ENCODE measurements at places on chromosomes 11 and 22.

DNA sequence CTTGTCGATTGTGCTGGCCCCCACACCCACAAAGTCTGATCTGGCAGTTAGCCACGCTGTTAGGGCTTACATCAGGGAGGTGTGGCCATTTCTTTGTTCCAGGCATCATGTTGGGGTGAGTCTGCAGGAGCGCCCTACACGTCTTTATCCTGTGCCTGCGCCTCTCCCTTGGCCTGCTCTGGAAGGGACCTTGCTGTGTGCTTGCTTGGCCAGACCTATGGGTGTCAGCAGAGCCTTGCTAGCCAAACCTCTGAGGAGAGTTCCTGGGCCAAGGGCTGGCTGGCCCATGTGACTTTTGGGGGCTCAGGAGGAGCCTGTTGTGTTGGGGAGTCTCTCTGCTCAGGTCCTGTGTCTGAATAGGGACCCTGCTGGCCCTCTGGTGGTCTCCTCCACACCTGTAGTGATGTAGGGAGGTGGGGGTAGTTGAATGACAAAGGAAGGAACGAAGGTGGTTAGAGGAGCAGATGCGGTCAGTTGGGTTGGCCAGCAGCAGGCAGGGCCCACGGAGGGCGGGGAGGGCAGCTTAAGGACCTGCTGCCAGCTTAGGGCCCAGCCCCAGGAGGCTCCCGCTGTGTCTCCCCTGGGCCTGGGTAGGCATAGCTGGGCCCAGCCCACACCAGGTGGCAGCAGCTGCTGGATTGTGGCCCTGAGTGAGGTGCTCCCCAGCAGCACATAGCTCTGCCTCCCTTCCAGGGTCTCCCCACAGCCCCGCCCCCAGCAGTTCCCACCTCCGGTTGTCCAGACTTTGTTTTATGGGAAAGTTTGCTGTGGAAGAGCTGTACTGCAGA lies 7.9 kb downstream of the PPIL2 start:
- no peak for DNase-seq

DNA sequence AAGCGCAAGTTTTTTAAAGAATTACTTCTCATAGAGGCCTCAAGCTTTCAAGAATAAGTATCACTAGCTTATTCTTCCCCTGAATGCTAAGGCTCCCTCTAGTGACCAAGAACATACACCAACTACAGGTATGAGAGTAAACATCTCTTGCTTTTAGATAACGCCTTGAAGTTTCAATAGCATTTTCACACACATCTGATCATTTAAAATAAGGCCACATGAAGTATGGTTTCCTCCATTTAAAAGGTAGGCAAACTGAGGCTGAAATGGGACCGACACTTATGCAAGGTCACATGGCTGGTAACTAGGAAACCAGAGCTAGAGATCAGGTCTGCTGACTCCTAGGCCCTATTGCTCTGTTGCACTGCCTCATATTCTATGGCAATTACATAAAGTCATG lies 66.5 kb downstream of the CCDC34 start:
- peak; percentile 77 for DNase-seq

DNA sequence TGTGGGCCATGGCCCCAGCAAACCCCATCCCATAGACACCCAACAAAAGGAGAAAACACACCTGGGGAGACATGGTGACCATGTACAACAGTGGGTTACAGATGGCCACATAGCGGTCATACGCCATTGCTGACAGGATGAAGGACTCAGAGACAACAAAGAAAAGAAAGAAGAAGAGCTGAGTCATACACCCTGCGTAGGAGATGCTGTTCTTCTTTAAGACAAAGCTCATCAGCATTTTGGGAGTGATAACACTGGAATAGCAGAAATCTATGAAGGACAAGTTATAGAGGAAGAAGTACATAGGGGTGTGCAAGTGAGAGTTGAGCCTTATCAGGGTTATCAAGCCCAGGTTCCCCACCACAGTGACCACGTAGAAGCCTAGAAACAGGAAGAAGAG lies 4.9 kb downstream of the OR8B8 start:
- DNase-seq: no peak

GRCh38 chr11:105466582-105467228 lies 143.2 kb upstream of the GRIA4 start:
- DNase-seq: peak; percentile 75

DNA sequence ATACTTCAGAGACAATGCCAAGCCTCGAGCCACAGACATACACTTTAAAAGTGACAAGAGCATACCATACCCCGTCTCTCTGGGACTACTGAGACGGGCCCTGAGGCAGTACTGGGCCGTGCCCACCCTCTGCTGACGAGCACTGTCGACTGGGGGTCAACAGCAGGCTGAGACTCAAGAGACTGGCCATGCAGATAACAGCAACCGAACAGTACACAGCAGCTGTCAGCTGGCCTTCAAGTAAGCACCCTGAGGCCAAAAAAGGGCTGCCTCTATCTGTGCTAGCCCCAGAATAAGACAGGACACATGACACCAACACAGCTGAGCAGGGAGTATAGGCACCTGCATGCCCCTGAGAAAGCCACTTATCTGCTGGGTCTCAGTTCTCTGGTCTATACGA lies 18.9 kb upstream of the TMEM121B start:
- DNase-seq: no peak

- peak; percentile 40 for DNase-seq
These were observed 94.7 kb upstream of the RASSF10 start for GRCh38 chr11:12914400-12914912.

DNA sequence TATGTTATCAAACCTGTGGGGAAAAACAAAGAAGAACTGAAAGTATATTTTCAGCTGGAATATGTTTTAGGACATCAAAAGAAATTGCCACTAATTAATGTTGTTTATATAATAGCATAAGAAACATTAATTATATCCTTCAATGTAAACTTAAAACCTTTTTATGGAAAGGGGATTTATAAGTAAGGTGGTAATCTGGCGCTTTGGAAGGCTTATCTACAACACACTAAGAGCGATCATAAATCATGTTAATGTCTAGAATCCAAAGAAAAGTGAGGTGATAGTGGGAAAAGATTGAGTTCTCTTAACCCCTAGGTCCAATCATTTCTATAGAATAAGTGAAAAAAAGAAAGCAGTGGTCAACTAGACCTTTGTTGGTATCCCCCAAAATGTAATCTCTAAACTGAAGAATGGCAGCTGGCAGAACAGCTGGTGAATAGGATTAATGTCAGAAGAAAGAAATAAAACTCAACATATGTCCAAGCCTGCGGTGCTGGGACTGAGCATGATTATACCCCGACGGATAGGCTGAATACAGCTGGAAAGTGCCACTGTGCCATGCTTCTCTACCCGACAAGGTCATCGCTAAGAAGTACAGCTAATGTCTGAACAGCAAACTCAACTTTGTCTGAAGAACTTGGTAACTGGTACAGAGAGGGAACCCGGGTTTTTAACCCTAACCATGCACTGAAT lies 64.0 kb downstream of the SOX6 start:
- DNase-seq: no peak

GRCh38 chr22:46935506-46936377 lies 173.3 kb downstream of the TBC1D22A start:
- DNase-seq: peak; percentile 8

DNA sequence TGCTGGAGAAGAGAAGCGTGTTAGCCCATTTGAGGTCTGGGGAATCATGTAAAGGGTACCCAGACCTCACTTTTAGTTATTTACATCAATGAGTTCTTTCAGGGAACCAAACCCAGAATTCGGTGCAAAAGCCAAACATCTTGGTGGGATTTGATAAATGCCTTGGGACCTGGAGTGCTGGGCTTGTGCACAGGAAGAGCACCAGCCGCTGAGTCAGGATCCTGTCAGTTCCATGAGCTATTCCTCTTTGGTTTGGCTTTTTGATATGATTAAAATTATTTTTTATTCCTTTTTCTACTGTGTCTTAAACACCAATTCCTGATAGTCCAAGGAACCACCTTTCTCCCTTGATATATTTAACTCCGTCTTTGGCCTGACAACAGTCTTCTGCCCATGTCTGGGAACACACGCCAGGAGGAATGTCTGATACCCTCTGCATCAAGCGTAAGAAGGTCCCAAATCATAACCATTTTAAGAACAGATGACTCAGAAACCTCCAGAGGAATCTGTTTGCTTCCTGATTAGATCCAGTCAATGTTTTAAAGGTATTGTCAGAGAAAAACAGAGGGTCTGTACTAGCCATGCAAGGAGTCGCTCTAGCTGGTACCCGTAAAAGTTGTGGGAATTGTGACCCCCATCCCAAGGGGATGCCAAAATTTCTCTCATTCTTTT lies 65.2 kb downstream of the ALX4 start:
- DNase-seq: peak; percentile 75

GRCh38 chr11:28833169-28833568 lies 725.0 kb downstream of the METTL15 start:
- no peak for DNase-seq

GRCh38 chr11:111571829-111572501 lies 30.3 kb upstream of the SIK2 start:
- peak; percentile 56 for DNase-seq

GRCh38 chr11:74154620-74155281 lies 16.1 kb downstream of the C2CD3 start:
- DNase-seq: peak; percentile 34

- peak; percentile 64 for DNase-seq
These were observed 25.2 kb downstream of the FAM76B start for GRCh38 chr11:95764267-95764898.

DNA sequence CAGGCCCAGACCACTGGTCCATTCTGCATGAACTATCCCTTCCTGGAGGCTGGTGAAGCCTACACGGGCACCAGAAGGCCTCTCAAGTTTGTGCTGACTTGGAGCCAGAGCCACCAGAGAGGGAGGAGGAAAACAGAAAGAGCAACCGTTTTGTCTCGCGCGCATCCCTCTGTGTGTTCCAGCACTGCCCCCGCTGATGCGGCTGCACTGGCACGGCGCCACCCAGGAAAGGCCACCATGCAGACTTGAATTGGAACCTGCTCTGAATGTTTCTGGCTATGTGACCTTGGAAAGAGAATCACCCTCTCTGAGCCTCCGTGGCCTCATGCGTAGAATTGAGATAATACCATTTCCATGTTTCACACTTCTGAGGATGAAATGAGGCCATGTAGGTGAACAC lies 7.4 kb upstream of the ACRV1 start:
- DNase-seq: no peak

GRCh38 chr11:123775715-123776549 lies 21.6 kb upstream of the OR6X1 start:
- DNase-seq: no peak

GRCh38 chr11:57499413-57499982 lies 16.0 kb downstream of the SLC43A1 start:
- peak; percentile 84 for DNase-seq

- no peak for DNase-seq
These were observed 299.1 kb upstream of the MTNR1B start for GRCh38 chr11:92670308-92670890.

GRCh38 chr11:74611369-74611861 lies 19.0 kb downstream of the POLD3 start:
- DNase-seq: peak; percentile 69

- DNase-seq: no peak
These were observed 13.1 kb upstream of the ANGPTL5 start for GRCh38 chr11:101929294-101929915.

- peak; percentile 39 for DNase-seq
These were observed 44.4 kb downstream of the SVIP start for GRCh38 chr11:22785251-22785650.

GRCh38 chr11:85182441-85183387 lies 444.4 kb downstream of the DLG2 start:
- peak; percentile 41 for DNase-seq

GRCh38 chr11:121917482-121917881 lies 198.5 kb downstream of the BLID start:
- DNase-seq: no peak

DNA sequence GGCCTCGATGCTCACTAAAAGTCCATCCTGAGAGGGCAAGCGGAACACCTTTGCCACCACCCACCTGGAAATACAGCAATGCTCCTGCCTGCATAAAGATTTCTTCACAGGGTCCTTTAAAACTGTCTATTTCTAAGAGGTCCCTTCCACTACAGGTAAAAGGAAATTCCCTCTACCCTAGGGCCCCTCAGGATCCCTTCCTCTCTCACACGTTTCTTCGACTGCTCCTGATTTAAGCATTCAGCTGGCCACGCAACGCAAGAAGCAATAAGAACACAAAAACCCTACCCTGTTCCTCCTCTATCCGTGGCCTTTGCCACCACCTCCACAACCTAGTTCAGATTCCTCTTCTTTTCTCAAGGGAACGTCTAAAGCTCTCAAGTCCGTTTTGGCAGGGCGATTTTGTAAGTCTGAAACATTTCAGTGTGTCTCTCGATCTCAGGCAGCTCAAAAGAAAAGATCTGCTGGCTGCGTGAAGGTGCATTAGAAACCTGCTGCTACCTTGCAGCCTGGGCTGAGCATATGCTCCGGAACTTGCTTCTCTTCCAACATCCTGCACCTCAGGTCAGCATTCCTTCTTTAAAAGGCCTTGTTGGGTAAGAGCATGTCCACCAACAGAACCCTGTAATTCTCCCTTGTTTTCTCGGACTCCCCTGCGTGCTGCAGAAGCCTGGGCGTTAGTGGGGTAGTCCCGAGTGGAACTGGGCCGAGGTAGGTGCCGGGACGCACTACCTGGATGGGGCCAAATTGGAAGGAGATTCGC lies 1.6 kb downstream of the LGR4 start:
- no peak for DNase-seq

GRCh38 chr11:8025123-8025522 lies 38.0 kb downstream of the EIF3F start:
- peak; percentile 73 for DNase-seq

DNA sequence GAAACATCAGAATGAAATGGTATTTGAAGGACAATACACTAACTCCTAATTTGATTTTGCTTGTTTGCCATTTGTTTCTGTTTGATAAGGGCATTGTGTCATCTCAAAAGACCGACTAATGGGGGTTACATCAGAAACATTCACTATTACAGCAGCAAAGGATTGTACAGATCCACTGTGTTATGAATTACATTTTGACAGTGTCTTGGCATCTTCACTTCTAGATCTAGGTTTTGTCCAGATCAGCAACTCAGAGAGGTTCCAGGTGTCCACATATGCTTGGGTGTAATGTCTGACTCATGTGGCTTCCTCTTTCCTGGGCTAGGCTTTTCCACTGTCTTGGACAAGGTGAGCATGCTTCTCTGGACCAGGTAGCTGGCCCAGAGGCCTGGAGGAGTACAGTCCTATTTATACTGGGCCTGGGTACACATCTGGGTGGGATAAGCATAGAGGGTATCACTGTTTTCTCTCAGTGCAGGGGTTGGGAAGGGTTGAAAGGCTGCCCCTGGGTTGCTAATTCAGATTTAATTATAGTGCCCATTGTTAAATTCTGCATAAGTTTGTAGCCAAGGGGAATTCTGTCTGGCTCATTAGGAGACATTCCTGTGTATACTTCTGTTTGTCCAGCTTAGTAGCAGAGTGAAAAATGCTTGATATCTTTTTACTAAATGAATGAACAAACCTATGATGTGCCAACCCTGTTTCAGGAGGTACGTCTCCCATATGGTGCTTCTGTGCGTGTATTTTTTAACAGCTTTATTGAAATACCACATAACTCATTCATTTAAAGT lies 23.8 kb downstream of the DDI1 start:
- peak; percentile 2 for DNase-seq
